ENCODE measurements at places on chromosomes 11 and 22. TPM values are rescaled to one million over a fixed set of nuclear protein-coding genes. Genes with fewer than 3 reads are reported as not detected.

Gene UBQLN3
- not detected for total RNA-seq

Gene TMEM151A
- total RNA-seq = 1.5 TPM

Gene EXPH5
- not detected for total RNA-seq

Gene OR5A1
- total RNA-seq = not detected

Gene HBE1
- not detected for total RNA-seq
